ENCODE measurements at places on chromosomes 1 and 21.

DNA sequence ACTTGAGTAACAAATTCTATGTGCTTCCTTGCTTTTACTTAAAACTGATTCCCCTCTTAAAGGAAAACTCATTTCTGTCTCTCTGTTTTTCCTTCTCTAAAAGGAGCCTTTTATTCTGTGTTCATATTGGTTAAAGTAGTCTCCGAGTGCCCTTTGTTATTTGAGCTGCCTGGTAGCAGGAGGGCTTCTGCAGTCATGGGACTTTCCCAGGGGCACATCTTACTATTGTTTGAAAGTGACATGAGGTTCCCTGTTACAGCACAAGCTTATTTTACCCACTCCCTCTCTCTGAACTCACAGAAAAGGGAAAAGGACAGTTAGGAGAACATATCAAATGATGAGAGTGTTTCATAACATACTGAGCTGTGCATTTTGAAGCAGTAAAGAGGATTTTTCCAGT lies 58.1 kb upstream of the ANGPTL1 start:
- no peak for DNase-seq

- DNase-seq: no peak
These were observed 45.5 kb downstream of the TGFB2 start for GRCh38 chr1:218390618-218391017.

DNA sequence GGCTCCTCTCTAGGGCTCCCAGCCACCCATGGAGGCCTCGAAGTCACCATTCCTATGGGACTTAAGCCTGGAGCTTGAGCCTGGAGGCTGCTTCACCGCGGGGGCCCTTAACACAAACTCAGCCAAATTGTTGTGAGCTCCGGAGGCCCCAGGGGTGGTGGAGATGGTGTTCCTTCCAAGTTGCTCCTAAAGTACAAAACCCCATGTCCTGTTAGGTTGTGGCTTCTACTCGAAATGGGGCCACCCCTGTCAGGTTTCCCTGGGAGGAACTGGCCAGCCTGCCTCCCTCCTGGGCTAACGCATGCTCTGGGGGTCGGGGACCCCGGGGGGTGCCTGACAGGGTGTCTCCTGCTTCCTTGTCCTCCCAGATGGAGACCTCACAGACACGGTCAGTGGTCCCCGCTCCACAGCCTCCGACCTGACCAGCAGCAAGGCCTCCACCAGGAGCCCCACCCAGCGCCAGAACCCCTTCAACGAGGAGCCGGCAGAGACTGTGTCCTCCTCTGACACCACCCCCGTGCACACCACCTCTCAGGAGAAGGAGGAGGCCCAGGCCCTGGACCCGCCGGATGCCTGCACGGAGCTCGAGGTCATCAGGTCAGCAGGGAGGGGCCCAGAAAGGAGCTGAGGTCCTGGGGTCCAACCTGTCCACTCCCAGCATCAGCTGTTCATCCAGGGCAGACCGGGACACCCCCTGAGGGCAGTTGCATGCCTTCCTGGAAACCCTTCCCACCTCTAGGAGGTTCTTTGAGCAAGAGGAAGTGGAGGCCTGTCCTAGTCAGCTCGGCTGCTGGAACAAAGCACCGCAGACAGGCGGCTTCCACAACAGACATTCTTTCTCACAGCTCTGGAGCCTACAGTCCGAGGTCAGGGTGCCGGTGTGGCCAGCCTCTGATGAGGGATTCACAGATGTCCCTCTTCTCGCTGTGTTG lies 10.8 kb upstream of the SLC25A34 start:
- no peak for DNase-seq

DNA sequence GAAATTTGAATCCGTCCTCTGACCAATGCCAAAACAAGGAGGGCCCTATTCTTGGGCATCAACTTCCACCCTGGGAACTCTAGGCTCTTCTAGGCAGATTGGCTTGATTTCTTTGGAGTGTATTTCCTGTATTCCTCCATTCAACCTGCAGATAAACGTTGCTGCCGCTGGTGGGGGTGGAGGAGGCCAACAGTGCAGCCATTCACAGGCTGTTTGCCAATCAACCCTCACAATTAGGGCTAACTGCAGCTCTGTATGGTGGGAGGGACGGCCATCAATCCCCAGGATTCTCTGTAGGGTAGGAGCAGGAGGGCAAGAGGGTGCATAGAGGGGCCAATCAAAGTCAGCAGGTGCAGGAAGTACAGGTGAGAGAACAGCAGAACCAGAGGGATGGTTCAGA lies 273.1 kb upstream of the PROX1 start:
- no peak for DNase-seq

- DNase-seq: no peak
These were observed 4.5 kb downstream of the PATJ start for GRCh38 chr1:61746813-61747212.

DNA sequence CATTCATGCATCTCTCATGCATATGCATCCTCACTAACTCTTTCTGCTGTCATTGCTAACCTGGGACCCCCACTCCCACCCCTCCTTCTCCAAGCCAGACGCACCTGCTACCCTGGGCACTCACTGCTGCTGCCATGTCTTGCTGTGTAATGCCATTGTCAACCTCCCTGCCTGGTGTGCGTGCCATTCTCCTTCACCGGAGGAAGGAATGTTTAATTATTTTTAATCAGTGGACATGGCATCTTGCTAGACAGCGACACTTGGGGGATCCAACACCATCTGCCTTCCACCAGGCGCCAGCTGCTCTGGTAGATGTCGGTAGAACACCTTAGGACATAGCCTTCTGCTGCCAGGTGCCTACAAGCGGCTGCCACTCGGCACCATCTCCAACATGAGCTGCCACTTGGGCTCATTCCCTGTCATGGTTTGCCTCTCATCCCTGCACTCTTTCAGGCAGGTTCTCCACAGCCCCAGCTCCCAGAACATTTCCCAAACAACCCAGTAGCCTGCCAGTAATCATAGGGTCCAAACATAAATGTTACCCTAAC lies 306.9 kb downstream of the TTLL7 start:
- DNase-seq: no peak
